ENCODE measurements at places on chromosomes 5 and 9.

DNA sequence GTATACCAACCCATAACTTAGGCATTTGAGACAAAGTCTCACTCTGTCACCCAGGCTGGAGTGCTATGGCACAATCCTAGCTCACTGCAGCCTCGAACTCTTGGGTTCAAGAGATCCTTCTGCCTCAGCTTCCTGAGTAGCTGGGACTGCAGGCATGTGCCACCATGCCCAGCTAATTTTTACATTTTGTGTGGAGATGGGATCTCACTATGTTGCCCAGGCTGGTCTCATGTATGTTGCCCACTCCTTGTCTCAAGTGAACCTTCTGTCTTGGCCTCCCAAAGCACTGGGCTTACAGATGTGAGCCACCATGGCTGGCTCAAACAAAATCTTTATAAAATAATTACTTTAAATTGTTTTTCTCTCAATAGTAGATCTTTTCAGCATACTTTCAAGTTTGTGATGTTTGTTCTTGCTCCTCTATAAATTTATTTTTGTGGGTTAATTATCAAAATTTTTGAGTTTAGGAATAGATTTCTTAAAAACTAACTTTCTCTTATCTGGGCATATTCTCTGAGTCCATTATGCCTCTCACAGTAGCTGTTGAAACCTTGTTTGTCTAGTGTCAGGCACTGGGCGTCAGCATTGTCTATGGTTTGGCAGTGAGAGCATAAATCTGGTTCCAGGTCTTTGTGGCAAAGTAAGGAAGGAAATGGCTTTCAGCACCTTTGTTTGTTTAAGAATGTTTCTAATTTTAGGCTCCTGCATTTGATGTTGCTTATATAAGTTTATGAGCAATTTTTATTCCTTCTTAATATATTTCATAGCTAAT, 38.7 kb downstream of the NLN start:
- peak; percentile 71 for DNase-seq

DNA sequence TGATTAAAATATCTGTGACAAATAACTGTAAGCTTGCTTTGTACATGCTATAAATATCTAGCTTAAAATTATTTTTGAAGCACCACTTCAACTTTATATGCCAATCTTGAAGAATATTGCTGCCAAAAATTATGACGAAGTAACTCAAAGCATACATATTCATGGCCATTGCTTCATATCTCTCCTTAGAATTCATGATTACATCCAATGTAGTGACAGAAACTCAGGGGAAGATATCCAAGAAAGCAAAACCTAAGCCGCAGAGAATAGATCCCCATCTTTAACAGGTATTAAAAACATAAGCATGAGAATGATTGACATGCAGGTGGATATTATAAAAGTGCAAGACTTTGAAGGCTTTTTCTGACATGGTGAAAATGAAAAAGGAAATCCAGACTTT, 100.8 kb upstream of the PLPPR1 start:
- no peak for DNase-seq

GRCh38 chr9:121242219-121242958, 25.6 kb upstream of the GSN start:
- no peak for DNase-seq

DNA sequence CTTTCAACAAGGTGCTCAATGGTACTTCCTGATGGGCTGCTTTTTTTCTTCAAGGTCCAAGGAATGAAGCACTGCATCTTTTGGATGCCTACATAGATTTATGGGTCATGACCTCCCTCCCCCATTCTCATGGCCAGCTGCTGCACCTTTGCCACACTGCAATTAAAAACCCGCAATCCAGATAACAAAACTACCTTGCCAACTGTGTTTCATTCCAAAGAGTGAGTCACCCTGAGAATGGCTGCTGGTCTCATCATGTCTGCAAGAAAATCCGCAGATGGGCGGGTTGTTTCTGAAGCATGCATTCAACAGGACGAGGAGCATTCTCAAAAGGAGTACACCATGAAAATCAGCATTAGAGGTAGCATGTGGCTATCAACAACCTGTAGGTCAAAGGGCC, 139.8 kb downstream of the ELAVL2 start:
- no peak for DNase-seq

DNA sequence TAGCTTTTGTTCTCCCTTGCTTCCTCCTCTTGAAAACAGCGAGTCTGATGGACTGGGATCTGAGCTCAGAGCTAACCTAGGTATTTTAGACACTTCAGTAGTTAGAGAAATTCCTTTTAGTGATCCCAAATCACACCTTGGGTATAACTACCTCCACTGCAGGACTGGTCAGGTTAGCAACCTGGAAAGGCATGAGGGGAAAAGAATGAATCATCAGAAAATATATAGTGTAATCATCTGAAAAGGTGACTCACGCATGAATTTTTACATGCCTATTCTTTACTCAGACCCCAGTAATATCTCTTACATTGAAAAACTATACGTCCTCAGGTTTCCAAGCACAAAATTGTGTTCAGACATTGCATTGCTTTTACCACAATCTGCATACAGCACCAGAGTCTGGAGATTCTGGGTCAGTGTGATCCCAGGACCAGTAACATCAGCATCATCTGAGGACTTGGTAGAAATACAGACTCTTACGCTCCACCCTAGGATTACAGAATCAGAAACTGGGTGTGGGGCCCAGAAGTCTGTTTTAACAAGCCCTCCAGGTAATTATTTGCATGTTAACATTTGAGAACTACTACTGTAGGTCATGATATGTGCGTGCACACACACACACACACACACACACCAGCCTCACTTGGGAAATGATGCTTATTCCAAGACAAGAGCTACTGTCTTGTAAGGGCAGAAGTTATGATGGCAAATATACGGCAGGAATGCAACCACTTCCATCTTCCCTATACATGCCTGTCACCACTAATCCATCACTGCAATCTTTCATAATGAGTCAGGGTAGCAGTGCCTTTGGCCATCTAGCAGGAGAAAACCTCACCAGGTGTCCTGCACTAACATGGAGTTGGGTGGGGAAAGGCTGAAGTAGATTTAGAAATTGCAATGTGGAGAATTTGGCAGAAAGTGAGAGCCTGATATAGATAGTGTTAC, 271.6 kb upstream of the MAP3K1 start:
- DNase-seq: no peak

- no peak for DNase-seq
Observed at GRCh38 chr5:169753795-169754194, 116.7 kb downstream of the DOCK2 start.

- DNase-seq: no peak
Observed at GRCh38 chr9:90775657-90776056, 26.0 kb upstream of the SYK start.

DNA sequence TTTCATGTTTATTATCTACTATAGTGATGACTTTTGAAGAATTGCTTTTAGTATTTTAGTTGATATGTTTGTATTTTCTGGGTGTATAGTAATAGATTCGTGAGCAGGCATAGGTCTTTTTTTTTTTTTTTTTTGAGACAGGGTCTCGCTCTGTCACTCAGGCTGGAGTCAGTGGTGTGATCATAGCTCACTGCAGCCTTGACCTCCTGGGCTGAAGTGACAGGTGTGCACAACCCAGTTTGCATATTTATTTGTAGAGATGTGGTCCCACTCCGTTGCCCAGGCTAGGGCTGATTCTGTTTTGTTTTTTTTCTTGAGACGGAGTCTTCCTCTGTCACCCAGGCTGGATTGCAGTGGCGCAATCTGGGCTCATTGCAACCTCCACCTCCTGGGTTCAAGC, 11.9 kb downstream of the ERBIN start:
- no peak for DNase-seq

DNA sequence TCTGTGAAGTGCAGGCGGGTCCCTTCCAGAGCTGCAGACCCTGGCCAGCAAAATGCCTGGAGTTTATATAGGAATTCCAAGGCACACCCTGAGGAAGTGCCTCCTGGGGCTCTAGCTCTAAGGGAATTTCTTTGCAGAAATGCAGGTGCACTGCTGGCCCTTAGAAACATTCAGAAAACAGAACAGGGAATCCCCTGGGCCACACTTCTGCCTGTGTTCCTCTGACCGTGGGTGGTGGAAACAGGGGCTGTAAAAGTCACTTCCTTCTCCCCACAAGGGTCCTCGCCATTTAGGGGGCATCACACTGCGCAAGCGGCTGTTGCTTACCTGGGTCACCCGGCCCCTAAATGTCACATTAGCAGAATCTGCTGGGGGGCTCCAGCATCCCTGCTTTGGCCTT, 140.8 kb upstream of the TBC1D2 start:
- DNase-seq: no peak

DNA sequence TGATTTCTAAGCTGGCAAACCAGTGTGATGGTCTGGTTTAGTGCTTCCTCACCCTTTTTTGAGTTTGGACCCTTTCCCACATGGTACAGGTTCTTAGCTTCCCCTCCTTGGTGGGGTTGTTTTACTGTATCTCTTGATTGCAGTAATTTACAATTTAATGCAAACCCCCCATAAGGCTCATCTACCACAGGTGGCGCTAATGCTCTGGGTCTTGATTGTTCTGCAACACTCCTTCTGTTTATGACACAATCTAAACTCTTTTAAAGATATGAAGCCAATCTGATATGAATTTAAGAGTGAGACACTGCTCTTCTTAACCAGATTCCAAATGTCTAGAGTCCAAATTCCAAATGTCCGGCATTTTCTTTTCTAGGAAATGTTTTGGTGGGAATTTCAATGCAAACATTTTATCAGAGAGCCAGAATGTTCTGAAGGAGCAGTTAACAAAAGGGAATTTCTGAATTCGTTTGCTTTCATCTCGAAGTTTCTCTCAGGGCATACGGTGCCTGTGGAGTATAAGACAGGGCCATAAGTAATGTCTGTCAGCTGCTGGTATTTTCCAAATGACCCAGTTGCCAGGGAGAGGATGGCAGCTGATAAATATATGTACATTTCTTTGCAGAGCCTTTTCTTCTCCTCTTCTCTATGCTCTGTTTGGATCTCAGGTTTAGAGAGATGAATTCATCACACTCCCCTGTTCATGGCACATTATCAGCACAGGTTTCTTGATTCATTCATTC, 246.8 kb downstream of the ARHGAP26 start:
- DNase-seq: peak; percentile 63

DNA sequence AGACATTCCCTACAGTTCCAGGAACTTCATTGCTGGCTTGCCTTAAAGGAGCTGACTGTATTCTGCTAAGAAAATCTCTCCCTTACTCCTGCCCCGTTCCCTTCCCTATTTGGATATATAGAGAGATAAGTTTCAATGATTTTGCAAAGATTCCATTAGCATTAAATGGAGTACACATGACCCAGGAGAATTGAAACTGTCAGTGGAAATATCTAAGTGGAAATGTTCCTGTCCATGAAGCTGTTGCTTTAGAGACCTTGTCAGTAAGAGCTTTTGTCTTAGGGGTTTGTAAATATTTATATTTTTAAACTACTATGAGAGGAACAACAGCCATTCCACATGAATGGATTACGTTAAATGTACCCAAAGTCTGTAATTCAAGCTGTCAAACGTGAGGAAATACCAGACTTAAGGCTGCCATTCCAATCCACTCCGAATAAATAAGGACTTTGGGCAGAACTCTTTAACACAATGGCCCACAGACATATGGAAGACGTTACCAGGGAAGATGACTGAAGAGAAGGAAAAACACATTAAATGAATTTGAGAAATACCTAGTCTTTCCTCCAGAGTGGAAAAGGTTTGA, 387.1 kb upstream of the PAPPA start:
- DNase-seq: no peak

GRCh38 chr9:122904466-122904822, 715 bp downstream of the RC3H2 start:
- DNase-seq: peak; percentile 13

GRCh38 chr5:173300389-173301047, 27.7 kb downstream of the STC2 start:
- no peak for DNase-seq

DNA sequence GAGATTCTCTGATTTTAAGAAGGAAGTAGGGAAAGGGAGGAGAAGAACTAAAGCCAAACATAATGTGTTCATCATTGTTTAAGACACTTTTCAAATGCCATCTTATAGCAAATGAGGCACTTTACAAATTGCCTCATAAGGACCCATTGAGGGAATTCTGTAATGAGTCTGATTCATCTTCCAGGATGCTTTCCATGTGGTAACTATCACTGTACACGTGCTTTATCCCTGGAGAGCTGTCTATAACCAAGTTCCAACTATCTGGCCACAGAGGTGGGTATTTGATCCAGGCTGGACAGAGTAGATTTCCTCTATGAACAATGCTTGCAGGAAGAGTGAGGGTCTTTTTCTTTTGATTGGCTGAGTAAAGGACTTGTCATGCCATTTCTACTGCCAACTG, 183.5 kb upstream of the NFIB start:
- no peak for DNase-seq
